Liver (tissue), 10 donors: ENCODE measurements at places on chromosomes 2 and 18. TPM values are rescaled to one million over a fixed set of nuclear protein-coding genes. Genes with fewer than 3 reads are reported as not detected.

Gene SERPINB13
- total RNA-seq: not detected

Gene DTNA
- 1.6 TPM for total RNA-seq

Gene TEX44
- total RNA-seq: not detected

DNA sequence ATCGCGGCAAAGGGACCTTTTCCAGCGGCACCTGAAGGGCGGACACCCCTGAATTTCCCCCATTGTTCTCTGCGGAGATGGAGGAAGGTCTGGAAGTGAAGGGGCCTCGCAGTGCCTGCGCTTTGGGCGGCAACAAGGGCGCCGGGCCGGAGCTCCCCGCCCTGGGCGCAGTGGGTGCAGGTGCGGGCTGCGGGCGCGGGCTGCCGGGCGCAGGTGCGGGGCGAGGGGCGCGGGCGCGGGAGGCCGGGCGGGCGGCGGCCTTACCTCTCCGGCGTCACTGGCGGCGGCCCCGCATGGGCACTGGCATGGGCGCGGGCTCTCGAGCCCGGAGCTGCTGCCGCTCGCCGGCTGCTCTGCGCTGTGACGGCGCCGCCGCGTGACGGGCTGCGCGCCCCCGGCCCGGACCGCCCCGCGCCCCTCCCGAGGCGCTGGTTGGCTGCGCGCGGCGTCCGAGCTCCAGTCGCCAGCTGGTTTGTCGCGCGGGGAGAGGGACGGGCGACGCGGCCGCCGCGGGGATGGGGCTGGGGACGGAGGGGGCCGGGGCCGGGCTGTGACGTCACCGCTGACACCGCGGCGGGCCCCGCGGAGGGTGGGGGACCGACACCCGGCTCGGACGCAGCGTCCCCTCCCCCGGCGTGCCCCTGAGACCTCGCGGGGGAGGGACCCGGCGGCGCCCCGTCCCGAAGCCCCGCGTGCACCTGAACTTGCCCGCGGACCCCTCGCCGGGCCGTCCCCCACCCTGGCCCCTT is at the start of gene KIF1A:
Gene KIF1A (minus strand): TSS at position 362 of the 749 bp plus-strand sequence. CDS start 22,467 bp downstream, outside the sequence.
- no peaks in the 10 kb centered on the region for H3K36me3 ChIP-seq
- no peak within 1 kb of the TSS for H3K4me3 ChIP-seq
- peaks cover 2% of the 10 kb centered on the region for H3K27me3 ChIP-seq
- H3K27ac ChIP-seq: no peak within 1 kb of the TSS

DNA sequence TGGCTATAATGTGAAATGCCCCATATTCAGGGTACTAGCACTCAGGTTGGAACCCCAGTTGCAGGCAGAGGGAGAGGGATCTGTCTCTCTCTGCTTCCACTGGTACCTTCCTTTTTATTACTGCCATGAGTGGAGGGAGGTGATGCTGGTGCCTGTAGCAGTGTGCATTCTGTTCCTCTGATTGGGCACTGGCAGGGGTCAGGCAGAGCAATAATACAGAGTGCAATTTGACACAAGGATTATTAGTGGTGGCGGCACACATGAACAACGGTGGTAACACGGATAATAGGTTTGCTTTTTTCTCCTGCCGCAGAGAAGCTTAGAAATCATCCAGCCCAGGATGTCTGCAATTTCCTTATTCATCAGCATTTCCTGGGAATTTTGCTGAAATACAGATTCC is 525.7 kb downstream of the SLC4A3 start:
- H3K27me3 ChIP-seq: no peaks in the 10 kb centered on the region
- no peak overlapping the region for H3K27ac ChIP-seq
- no peak overlapping the region for H3K4me3 ChIP-seq
- DNase-seq: no peak
- no peaks in the 10 kb centered on the region for H3K4me1 ChIP-seq
- H3K36me3 ChIP-seq: no peaks in the 10 kb centered on the region

- H3K27me3 ChIP-seq: no peaks in the 10 kb centered on the region
- H3K4me1 ChIP-seq: no peaks in the 10 kb centered on the region
- H3K4me3 ChIP-seq: peak overlapping the region; percentile 41
- no peak for DNase-seq
- H3K36me3 ChIP-seq: peaks cover 7% of the 10 kb centered on the region
Observed at GRCh38 chr2:45567288-45567963, 43.6 kb downstream of the SRBD1 start.

GRCh38 chr2:239538357-239539052 is 137.7 kb upstream of the HDAC4 start:
- H3K4me3 ChIP-seq: no peak overlapping the region
- DNase-seq: no peak
- no peaks in the 10 kb centered on the region for H3K36me3 ChIP-seq
- no peak overlapping the region for H3K27ac ChIP-seq

- H3K4me1 ChIP-seq: no peaks in the 10 kb centered on the region
- no peaks in the 10 kb centered on the region for H3K27me3 ChIP-seq
- H3K27ac ChIP-seq: no peak overlapping the region
Observed at GRCh38 chr2:195677884-195678283, 20.9 kb downstream of the SLC39A10 start.

DNA sequence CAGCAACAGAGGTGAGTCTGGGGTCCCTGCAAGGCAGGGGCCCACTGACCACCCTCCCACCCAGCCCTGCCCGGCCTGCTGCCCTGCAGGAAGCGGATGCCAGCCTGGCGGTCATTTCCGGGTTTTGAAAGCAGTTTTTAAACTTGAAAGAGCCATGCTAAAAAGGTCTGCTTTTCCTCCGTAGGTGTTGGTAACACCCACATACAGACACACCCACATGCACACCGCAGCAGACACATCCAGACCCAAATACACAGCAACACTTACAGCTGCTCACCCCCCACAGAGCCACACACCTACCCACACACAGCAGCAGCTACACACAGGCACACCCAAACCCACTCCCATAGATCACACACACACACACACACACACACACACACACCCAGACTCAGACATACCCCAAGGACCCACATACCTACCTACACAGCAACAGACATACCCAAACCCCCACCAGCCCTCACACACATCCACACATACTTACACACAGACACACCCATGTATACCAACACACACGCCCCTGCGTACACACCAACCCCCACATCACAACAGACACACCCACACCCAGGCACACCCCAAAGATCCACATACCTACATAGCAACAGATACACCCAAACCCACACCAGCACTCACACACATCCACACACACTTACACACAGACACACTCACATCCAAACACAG is 7.6 kb downstream of the ZFP36L2 start:
- peak; percentile 64 for DNase-seq
- peaks cover 40% of the 10 kb centered on the region for H3K4me1 ChIP-seq
- no peaks in the 10 kb centered on the region for H3K36me3 ChIP-seq
- peak overlapping the region; percentile 50 for H3K4me3 ChIP-seq
- peak overlapping the region; percentile 89 for H3K27ac ChIP-seq

DNA sequence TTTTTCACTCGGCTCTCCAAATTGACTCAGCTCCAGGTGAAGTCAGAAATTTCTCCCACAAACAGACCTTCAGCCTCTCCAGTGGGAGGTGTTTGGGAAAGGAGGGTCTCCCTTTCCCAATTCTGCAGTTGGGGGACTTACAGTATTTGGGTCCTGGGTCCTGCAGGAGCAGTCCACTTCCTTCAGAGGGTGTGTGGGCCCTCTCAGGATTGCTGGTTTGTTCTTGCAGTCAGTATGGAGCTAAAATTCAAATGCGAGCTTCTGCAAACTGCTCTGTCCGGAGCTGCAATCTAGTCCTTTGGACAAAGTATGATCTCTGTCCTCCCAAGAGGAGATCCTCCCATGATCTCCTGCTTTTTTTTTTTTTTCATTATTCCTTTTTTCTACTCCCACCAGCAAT is 87.9 kb upstream of the MSTN start:
- no peak overlapping the region for H3K4me3 ChIP-seq
- no peak for DNase-seq
- no peak overlapping the region for H3K27ac ChIP-seq
- no peaks in the 10 kb centered on the region for H3K36me3 ChIP-seq
- H3K27me3 ChIP-seq: no peaks in the 10 kb centered on the region

DNA sequence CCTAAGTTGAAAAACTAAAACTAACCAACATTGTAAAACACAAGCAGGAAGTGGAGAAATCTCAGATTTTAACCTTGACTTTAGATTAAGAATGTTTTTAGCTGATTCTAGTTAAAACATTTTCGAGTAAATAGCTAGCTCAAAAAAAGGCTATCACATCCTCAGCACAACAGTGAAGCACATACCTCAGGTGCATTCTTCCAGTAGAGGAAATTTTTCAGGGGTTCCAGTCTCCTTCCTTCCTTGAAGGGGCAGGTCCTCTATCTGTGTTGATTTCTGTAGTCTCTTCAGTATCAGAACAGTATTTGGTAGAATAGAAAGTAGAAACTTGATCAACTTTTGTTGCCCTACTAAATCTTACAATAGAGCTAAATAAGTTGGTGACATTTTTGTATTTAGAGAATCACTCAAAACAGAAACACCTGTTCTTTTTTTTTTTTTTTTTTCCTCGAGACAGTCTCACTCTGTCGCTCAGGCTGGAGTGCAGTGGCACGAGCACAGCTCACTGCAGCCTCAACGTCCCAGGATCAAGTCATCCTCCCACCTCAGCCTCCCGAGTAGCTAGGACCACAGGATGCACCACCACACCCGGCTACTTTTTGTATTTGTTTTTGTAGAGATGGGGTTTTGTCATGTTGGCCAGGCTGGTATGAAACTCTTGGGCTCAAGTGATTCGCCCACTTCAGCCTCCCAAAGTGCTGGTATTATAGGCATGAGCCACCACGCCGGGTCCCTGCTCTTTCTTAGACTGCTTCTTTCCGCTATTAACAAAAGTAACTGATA is 6.9 kb upstream of the GPR155 start:
- H3K4me3 ChIP-seq: no peak overlapping the region
- H3K4me1 ChIP-seq: peaks cover 2% of the 10 kb centered on the region
- no peaks in the 10 kb centered on the region for H3K36me3 ChIP-seq
- H3K27me3 ChIP-seq: no peaks in the 10 kb centered on the region
- DNase-seq: no peak

DNA sequence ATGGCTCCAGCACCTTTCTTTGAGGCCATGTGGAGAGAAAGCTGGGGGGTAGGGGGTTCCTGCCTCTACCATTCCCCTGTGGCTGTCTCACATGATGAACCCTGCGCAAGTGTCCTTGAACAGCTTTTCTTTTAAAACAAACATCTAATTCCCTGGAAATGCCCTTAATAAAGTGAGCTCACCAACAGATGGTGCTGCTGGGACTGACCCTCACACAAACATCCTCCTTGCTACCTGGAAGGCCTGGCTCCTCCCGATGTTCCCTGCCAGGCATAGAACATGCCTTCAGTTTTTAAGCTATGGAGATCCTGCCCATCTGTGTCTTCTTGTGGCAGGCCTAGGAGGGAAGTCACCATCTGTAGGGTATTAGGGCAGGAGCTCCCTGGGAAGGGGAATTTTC is 60.7 kb upstream of the GATA6 start:
- no peak for DNase-seq
- no peaks in the 10 kb centered on the region for H3K27me3 ChIP-seq
- peaks cover 6% of the 10 kb centered on the region for H3K4me1 ChIP-seq
- H3K4me3 ChIP-seq: no peak overlapping the region

GRCh38 chr2:153477636-153478288 is 800 bp downstream of the RPRM start:
- DNase-seq: no peak
- H3K36me3 ChIP-seq: no peaks in the 10 kb centered on the region
- H3K27ac ChIP-seq: no peak overlapping the region
- H3K4me1 ChIP-seq: peaks cover 21% of the 10 kb centered on the region
- peak overlapping the region; percentile 61 for H3K4me3 ChIP-seq

DNA sequence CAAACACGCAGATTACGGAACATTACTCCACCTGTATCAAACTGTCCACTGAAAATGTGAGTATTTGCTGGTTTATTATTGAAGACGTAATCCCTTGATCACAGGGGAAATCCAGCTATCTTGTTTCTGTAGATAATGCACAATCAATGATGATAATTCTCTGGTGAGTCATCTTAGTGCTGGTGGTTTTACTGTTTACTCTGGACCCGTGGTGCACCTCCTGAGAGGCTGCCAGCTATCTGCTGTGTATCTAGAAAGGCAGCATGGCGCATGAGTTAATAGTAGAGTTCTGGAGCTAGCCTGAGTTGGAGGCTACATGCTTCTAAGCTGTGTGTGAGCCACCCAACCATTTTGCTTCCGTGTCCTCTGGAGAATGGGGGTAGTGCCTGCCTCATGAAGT is 6.5 kb downstream of the NCAPH start:
- H3K36me3 ChIP-seq: no peaks in the 10 kb centered on the region
- H3K27ac ChIP-seq: no peak overlapping the region
- no peak for DNase-seq
- H3K4me1 ChIP-seq: no peaks in the 10 kb centered on the region
- H3K4me3 ChIP-seq: no peak overlapping the region

DNA sequence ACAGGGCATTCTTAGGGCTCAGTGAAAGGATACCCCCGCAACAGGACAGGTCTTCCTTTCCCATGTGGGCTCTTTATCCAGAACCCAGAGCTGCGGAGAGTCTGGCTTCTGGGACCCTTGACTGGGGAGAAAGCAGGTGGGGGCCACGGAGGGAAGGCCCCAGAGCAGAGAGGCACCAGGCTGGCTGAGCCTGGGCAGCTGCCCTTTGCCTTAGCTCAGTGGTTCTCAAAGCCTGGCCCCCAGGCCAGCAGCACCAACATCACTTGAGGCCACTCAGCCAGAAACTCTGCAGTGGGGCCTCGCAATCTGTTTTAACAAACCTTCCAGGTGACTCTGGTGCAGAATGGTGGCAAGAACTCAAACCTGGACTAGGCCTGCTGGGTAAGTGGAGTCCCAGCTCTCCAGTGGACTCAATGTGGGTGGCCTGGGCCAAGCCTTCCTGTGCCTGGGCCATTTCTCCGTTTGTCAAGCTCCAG is 1.6 kb upstream of the TMEM37 start:
- DNase-seq: no peak
- H3K27me3 ChIP-seq: no peaks in the 10 kb centered on the region
- H3K27ac ChIP-seq: peak overlapping the region; percentile 95
- H3K36me3 ChIP-seq: no peaks in the 10 kb centered on the region
- H3K4me3 ChIP-seq: no peak overlapping the region
- peaks cover 68% of the 10 kb centered on the region for H3K4me1 ChIP-seq

GRCh38 chr2:61807036-61807757 is 46.7 kb downstream of the FAM161A start:
- DNase-seq: no peak
- H3K27ac ChIP-seq: no peak overlapping the region
- H3K27me3 ChIP-seq: no peaks in the 10 kb centered on the region
- no peak overlapping the region for H3K4me3 ChIP-seq
- H3K36me3 ChIP-seq: no peaks in the 10 kb centered on the region
- no peaks in the 10 kb centered on the region for H3K4me1 ChIP-seq

- no peaks in the 10 kb centered on the region for H3K36me3 ChIP-seq
- H3K27ac ChIP-seq: no peak overlapping the region
- H3K4me1 ChIP-seq: no peaks in the 10 kb centered on the region
- no peak overlapping the region for H3K4me3 ChIP-seq
- no peaks in the 10 kb centered on the region for H3K27me3 ChIP-seq
Observed at GRCh38 chr2:55120634-55121359, 70.5 kb upstream of the RTN4 start.

GRCh38 chr2:92074549-92074898 is 2796.7 kb upstream of the TEKT4 start:
- no peak overlapping the region for H3K27ac ChIP-seq
- H3K27me3 ChIP-seq: no peaks in the 10 kb centered on the region
- no peak overlapping the region for H3K4me3 ChIP-seq
- DNase-seq: no peak
- no peaks in the 10 kb centered on the region for H3K4me1 ChIP-seq
- no peaks in the 10 kb centered on the region for H3K36me3 ChIP-seq

- H3K4me3 ChIP-seq: no peak overlapping the region
- no peak overlapping the region for H3K27ac ChIP-seq
- H3K27me3 ChIP-seq: no peaks in the 10 kb centered on the region
- DNase-seq: no peak
- no peaks in the 10 kb centered on the region for H3K36me3 ChIP-seq
Observed at GRCh38 chr2:20065885-20066602, 14.6 kb upstream of the LAPTM4A start.
